ENCODE measurements at places on chromosomes 2 and 18. TPM values are rescaled to one million over a fixed set of nuclear protein-coding genes. Genes with fewer than 3 reads are reported as not detected.

CNGA3 gene
- not detected for total RNA-seq

SCYGR4 gene
- total RNA-seq: not detected

GRCh38 chr2:155111070-155111469 lies 412.6 kb downstream of the KCNJ3 start:
- no peaks in the 10 kb centered on the region for H3K36me3 ChIP-seq
- H3K27me3 ChIP-seq: no peaks in the 10 kb centered on the region
- H3K4me3 ChIP-seq: no peak overlapping the region
- no peak overlapping the region for H3K27ac ChIP-seq
- DNase-seq: no peak
- no peaks in the 10 kb centered on the region for H3K4me1 ChIP-seq

DNA sequence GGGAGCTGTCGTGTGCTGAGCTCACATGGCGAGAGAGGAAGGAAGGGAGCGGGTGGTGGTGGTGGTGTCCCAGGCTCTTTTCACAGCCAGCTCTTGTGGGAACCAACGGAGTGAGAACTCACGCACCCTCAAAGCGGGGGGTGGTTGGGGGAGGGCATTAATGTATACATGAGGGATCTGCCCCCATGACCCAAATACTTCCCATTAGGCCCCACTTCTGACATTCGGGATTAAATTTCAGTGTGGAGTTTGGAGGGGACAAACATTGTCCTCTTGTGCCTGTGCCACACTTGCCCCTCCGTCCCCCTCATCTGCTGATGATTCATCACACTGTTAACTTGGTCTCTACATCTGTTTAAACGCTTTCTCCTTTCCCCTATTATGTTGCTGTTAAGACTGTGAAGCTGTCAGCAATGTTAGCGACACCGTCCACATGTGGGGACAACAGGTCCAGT lies 22.5 kb downstream of the INPP4A start:
- H3K27ac ChIP-seq: no peak overlapping the region
- H3K4me1 ChIP-seq: peaks cover 18% of the 10 kb centered on the region
- no peaks in the 10 kb centered on the region for H3K36me3 ChIP-seq
- no peak overlapping the region for H3K4me3 ChIP-seq
- no peaks in the 10 kb centered on the region for H3K27me3 ChIP-seq
- DNase-seq: no peak

- no peaks in the 10 kb centered on the region for H3K27me3 ChIP-seq
- peak overlapping the region; percentile 47 for H3K4me3 ChIP-seq
- H3K36me3 ChIP-seq: no peaks in the 10 kb centered on the region
- DNase-seq: no peak
- peaks cover 14% of the 10 kb centered on the region for H3K4me1 ChIP-seq
- no peak overlapping the region for H3K27ac ChIP-seq
These were observed 58.7 kb downstream of the SNORC start for GRCh38 chr2:232928551-232929302.

DNA sequence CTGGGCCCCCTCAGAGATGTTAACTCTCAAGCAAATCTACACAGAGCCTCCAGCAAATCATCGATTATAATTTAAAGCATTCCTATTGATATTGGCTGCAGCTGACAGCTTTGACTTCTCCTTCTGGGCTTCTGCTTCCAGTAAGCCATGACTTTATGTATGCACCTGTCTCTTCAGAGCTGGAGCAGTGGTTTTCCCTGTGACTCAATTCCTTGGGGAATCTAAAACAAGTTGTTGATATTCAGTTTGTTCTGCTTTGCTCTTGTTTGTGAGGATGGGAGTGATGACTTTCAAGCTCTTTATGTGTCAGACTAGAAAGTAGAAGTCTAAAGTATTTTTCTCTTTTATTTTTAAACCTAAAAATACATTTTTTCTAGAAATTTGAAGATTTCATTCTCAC lies 45.1 kb upstream of the TNP1 start:
- H3K27ac ChIP-seq: no peak overlapping the region
- H3K4me1 ChIP-seq: no peaks in the 10 kb centered on the region
- no peaks in the 10 kb centered on the region for H3K36me3 ChIP-seq
- no peak for DNase-seq
- H3K4me3 ChIP-seq: no peak overlapping the region
- no peaks in the 10 kb centered on the region for H3K27me3 ChIP-seq

GRCh38 chr2:176638167-176639015 lies 369.1 kb downstream of the MTX2 start:
- peak overlapping the region; percentile 73 for H3K4me3 ChIP-seq
- no peaks in the 10 kb centered on the region for H3K36me3 ChIP-seq
- peaks cover 18% of the 10 kb centered on the region for H3K4me1 ChIP-seq

DNA sequence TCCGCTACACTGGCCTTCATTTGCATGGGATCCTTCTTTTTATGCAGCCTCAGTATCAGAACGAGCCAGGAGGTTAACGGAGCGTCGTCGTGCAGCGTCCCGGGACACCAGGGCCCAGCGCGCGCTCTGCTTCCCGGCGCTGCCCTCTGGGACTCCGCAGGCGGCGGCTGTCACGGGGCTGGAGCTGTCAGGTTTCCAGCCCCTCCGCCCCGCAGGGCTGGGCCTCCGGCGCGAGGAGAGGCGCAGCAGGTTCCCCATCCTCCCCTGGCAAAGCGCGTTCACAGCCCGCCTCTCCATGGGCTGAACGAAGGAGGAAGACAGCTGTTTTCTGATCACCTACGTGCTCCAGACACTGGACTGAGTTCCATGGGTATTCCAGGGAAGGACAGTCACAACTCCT lies 12.5 kb upstream of the PAX8 start:
- peaks cover under 1% of the 10 kb centered on the region for H3K4me1 ChIP-seq
- no peak overlapping the region for H3K4me3 ChIP-seq
- H3K36me3 ChIP-seq: no peaks in the 10 kb centered on the region
- DNase-seq: no peak
- no peak overlapping the region for H3K27ac ChIP-seq
- no peaks in the 10 kb centered on the region for H3K27me3 ChIP-seq
